ENCODE measurements at places on chromosomes 13 and 19.

DNA sequence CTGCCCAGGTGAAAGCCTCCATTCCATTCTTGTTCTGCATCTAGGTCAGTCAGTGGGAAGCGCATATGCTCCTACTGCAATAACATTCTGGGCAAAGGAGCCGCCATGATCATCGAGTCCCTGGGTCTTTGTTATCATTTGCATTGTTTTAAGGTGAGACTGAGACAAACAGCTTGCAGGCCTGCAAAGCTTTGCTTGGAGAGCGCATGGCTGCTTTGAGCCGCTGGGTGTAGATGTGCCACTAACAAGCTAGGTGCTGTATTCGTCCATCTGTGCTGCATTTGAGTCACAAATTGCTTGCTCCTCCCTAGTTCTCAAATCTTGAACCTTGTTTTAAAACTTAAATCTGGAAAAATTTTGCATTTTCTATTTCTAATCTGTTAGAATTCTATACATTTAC, 219.1 kb downstream of the LMO7 start:
- no peak for DNase-seq

DNA sequence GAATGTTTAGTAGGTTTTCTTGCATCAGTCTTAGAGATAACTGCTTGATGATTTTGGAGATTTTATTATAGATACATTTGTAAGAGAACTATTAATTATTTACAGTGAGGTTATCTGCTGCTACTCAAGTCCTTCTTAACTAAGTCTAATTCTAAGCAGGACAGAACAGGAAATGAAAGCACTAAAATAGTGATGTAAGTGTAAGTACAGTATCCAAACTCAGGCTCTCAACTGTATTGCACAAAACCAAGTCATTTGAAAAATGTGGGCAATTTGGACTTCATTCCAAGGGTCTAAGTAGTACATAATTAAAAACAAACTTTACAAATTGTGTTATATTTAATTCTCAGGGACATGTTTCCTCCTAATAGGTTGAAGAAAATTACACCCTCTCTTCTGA, 417.1 kb downstream of the ITGBL1 start:
- DNase-seq = no peak

- DNase-seq = no peak
These were observed 14.6 kb downstream of the AP3D1 start for GRCh38 chr19:2136796-2137195.

GRCh38 chr19:32530773-32531172, 50.2 kb upstream of the PDCD5 start:
- no peak for DNase-seq

DNA sequence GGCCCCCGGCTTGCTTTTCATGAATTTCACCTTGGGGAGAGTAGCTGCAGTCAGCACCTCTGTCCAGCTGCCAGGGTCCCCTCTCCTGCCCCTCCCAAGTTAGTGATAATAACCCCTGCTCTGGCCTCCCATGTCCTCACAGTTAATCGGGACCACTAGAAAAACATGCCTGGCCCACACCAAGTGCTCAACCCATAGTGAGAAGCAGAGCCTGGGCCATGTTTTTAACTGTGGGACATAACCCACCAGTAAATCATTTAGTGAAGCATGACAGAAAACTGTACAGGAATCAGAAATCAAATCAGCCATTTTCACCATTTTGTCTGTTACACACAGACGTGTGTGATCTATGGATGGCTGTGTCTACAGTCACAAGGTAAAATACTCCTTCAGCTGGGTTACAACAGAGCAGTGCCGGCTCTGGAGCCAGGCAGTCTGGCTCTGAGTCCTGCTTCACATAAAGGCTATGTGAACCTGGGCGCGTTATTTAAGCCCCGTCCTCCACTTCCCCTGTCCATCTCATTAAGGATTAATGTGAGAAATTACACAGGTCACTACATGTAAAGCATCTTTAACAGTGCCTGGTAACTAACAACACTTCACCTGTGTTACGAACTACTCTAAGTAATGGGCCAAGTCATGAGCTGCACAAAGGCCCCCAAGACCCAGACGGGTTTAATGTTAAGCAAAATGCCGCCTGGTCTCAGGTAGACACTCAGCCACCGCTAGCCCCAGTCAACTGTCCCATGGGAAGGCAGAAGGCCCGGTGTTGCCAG, 7.6 kb upstream of the ECH1 start:
- no peak for DNase-seq

GRCh38 chr13:76803831-76804230, 82.4 kb downstream of the KCTD12 start:
- DNase-seq = no peak

DNA sequence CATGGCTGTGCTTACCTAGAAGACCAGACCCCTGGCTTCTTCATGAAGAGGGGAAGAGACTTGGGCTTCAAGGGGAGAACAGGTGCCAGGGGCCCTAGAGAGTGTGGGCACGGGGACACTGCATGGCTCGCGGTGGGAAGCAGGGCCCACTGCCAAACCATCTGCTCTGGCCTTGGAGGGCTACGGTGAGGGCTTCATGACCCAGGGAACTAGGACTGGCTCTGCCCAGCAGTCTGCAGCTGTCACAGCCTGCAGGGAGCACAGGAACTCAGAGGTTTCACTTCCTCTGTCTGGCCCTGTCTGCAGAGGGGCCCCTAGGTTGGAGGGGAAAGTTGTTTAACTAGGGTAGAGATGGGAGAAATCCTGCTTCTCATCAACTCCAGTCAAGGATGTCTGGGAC, 4.3 kb downstream of the ERCC1 start:
- no peak for DNase-seq

DNA sequence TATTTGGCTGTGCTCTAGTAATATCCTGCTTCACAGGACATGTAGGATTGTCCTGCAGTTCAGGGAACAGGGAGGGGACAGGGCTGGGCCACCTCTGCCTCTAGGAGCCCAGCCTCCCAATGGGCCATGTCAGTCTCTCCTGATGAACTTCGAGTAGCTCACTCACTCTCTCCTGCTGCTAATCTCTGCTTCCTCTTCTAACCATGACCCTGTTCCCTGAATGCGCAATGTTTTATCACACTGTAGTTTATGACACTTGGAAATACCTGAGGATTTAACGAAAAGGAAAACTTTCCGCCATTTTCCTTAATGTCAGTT, 9.2 kb downstream of the PARP4 start:
- no peak for DNase-seq

- no peak for DNase-seq
These were observed 2.2 kb downstream of the PEPD start for GRCh38 chr19:33519416-33519815.

DNA sequence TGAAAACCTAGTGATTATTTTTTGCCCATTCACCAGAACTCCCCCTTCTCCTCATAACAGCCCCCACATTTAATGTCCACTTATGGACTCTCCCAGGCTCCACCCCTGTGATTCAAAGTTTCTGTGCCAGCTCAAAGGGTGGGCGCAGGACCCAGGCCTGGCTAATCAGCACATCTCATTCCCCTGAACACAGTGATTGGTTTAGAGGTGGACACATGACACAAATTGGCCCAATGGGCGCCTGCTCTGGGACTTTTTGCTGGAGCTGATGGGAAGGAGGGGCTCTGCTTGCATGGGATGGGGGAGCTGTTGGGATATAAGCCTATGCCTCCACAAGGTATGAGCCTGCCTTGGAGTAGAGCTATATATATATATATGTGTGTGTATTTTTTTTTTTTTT, 6.2 kb upstream of the EPOR start:
- no peak for DNase-seq

DNA sequence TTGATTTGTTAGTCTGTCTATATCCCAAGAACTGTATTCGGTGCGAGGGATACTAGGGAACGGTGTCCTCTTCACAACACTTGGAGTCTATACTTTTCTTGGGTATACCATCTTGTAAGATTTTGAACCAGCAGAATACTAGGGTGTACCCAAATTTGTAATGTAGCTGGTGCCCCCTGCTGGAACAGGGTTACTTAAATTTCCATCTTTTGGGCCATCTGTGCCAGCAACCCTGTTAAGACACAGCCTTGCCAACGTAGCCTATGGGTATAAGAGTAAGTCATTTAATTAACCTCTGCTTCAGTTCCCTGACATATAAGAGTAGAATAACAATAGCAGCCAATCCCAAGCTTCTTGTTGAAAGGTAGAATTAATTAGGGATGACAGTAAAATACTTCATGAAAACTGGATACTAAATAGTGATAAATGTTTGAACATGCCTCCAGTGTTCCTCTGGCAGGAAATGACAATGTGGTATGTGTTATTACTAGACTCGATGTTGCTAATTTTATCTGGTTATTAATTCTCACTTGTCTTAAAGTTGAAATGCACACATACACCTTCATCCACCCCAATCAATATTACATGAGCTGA, 607.6 kb downstream of the FGF9 start:
- no peak for DNase-seq

GRCh38 chr19:37770985-37771384, 8.4 kb downstream of the ZNF573 start:
- no peak for DNase-seq

DNA sequence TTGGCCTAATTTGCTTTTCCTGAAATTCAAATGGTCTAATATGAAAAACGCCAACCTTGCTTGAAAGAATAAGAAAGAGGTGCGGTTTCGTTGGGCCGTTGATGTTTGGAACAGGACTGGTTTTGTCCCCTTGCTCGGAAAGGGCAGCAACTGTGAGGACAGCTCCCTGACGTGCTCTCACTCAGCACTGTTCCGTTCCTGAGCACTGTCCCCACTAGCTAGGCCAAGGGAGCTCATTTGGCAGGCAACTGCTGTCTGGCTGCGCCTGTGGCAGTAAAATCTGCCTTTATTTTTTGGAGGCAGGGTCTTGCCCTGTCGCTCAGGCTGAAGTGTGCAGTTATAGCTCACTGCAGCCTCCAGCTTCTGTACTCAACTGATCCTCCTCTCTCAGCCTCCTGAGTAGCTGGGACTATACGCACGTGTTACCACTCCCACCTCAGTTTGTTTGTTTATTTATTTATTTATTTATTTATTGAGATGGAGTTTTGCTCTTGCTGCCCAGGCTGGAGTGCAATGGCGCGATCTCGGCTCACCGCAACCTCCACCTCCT, 4.5 kb downstream of the LDLR start:
- DNase-seq = no peak

DNA sequence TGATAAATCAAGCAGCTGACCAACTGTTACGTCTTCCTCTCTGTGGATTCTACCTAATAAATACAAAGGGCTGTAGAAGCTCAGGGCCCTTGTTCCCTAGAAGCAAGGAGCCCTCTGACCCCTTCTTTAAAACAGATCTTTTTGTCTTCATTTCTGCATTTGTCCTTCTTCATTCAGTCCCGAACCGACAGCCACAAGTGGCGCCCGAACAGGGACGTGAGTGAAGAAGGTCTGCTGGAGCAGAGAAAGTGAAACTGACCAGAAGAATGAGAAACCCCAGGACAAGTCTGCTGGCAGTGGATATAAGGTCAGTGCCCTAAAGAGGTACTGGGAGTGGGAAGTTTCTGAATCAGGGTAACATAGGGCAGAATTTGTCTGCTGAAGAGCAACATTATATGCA, 13.1 kb downstream of the ZNF773 start:
- DNase-seq = no peak

- no peak for DNase-seq
These were observed 33.8 kb downstream of the ZNF44 start for GRCh38 chr19:12260861-12261260.

DNA sequence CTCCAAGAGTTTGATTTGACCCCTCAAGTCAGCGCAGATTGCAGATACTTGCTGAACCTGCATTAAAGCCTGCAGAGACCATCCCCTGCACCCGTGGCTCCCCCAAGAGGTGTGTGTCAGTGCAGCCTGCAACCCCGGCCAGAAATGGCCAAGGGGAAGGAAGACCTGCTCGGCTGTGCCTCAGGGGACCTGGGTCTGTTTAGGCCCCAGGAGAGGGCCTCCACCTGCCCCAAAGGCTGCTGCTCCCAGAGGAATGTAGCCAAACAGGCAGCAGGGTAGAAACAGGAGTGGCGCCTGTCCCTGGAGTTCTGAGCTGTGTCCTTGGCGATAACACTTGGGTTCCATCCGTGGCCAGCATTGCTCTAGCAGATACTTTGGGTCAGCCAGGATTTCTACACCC, 8.0 kb downstream of the POP4 start:
- DNase-seq = no peak
